ENCODE measurements at places on chromosomes 6 and 20.

DNA sequence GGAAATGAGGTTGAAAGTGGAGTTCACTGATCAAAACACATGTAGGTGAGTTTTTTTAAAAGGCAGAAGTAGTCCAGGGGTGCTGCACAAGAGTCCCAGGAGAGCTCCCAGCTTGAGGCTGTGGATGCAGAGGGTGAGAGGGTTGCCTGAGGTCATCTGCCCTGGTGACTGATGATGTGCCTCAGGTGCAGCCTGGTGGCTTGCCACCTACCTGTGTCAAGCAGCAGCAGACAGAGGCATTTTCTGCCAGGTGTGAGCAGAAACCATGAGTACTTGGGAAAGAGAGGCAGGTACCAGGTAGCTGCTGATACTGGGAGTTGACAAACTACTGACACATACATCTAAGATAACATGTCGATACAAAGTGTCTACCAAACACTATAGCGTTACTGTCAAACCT, 92.5 kb downstream of the SCP2D1 start:
- DNase-seq, result no peak

- no peak for DNase-seq
Observed at GRCh38 chr6:166490671-166491500, 95.6 kb downstream of the RAMACL start.

DNA sequence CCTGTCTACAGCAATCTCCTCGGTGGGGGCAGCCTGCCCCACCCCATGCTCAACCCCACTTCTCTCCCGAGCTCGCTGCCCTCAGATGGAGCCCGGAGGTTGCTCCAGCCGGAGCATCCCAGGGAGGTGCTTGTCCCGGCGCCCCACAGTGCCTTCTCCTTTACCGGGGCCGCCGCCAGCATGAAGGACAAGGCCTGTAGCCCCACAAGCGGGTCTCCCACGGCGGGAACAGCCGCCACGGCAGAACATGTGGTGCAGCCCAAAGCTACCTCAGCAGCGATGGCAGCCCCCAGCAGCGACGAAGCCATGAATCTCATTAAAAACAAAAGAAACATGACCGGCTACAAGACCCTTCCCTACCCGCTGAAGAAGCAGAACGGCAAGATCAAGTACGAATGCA, 19.4 kb downstream of the PRDM1 start:
- DNase-seq, result no peak

DNA sequence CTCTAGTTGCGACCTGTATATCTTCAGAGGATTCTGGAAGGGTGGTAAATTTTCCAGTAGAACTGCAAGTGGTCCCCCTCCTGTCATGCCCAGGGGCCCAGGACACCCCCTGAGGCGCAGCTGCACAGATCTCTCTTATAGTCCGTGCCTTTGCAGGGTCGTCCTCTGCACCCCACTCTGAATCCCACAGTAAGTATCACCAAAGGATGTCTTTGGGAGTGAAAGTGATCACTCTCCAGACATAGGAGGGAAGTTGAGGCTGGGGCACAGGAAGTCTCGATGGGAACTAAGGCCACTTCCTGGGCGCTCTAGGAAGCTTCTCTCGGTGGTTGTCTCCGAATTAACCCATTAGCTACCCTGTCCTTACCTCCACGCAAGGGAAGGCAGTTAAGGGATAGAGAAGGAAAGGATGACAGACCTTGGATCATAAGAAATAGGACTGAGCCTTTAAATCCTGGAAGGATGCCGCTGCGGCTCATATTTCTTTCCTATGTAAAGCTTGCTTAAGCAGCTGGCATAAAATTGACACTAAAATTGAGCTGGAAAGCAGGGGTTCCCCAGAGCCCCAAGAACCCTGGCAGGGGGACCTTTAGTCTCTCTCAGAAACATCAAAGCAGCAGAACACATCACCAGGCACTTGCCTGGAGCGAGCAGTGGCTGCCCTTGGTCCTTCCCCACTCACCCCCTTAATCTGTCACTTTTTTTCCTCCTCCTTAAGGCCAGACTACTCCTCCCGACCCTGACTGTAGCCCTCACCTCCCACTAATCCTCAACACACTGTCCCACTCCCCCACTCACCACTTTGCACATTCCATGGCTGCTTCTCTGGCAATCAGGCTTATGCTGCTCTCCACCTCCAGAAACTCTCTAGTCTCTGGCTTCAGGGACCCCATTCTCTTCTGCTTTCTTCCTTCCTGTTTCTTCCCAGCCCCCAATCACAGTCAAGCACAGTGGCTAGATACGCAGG, at the start of gene ZKSCAN4:
ZKSCAN4 (minus strand) TSS at position 261 of the 967 bp plus-strand sequence. CDS start 289 bp downstream, outside the sequence.
- peak; percentile 86 for DNase-seq

DNA sequence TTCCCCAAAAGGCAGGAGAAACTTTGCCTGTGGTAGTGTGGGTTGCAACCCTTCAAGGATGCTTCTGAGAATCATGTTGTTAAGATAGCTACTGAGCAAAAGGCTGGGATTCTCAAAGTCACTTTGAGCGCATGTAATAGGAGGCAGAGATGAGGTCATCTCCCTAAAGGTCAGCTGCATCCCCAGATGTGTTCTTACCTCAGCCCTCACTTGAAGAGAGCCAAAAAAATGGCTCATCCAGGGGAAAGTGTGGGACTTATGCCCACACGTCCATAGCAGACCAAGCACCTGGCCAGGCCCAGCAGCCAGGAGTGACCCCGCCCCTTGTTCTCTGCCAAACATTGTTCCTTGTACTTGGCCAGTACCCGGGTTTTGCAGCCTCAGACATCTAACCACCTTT, 187.0 kb upstream of the BMP2 start:
- no peak for DNase-seq
